Subcutaneous adipose tissue (tissue), 4 donors: ENCODE measurements at places on chromosomes 5 and 9. TPM values are rescaled to one million over a fixed set of nuclear protein-coding genes. Genes with fewer than 3 reads are reported as not detected.

PCDHAC2 gene
- 0.49 TPM for total RNA-seq

TAF11L10 gene
- not detected for total RNA-seq

TMOD1 gene
- total RNA-seq: 11.7 TPM

CCDC152 gene
- 1.2 TPM for total RNA-seq

FOXE1 gene
- total RNA-seq: not detected

CTXN3 gene
- not detected for total RNA-seq

KIF4B gene
- total RNA-seq: not detected

HRH2 gene
- total RNA-seq: 4.8 TPM

SPDL1 gene
- total RNA-seq: 5.8 TPM

GIN1 gene
- 4.1 TPM for total RNA-seq

LRRC70 gene
- 13.9 TPM for total RNA-seq

SH3GL2 gene
- not detected for total RNA-seq

C1QTNF2 gene
- 1.1 TPM for total RNA-seq

CARD9 gene
- total RNA-seq: 2.4 TPM

GRXCR2 gene
- total RNA-seq: not detected

SNCAIP gene
- 7.0 TPM for total RNA-seq

IFNE gene
- total RNA-seq: not detected

PGM5 gene
- 24.0 TPM for total RNA-seq

SLC25A2 gene
- total RNA-seq: 1.1 TPM

GTF2H2 gene
- total RNA-seq: 24.1 TPM

DRD1 gene
- not detected for total RNA-seq

PCDHGB4 gene
- 2.9 TPM for total RNA-seq

FOXD4L4 gene
- 0.57 TPM for total RNA-seq

SLC4A9 gene
- 0.17 TPM for total RNA-seq

OSMR gene
- total RNA-seq: 60.5 TPM

STPG3 gene
- total RNA-seq: not detected

RUSC2 gene
- 24.7 TPM for total RNA-seq

MACIR gene
- total RNA-seq: 12.2 TPM

PROB1 gene
- total RNA-seq: 0.16 TPM

DIMT1 gene
- total RNA-seq: 36.3 TPM

LECT2 gene
- total RNA-seq: not detected

SLC25A48 gene
- total RNA-seq: 0.94 TPM

SAPCD2 gene
- 0.19 TPM for total RNA-seq

ELL2 gene
- 225 TPM for total RNA-seq

CD72 gene
- 1.1 TPM for total RNA-seq

TAS2R1 gene
- total RNA-seq: not detected

CAVIN4 gene
- total RNA-seq: 0.49 TPM

UBLCP1 gene
- total RNA-seq: 20.7 TPM

TTLL11 gene
- 4.4 TPM for total RNA-seq

PCDHGB6 gene
- total RNA-seq: 6.4 TPM

SPRY4 gene
- 15.3 TPM for total RNA-seq

GPR151 gene
- total RNA-seq: not detected

ADAMTS19 gene
- total RNA-seq: 0.51 TPM
